ENCODE measurements at places on chromosomes 7 and 10.
A peak's percentile ranks its signal among the peaks of the same experiment; 100 is the strongest.

GRCh38 chr7:137975768-137976167 is 26.1 kb downstream of the CREB3L2 start:
- DNase-seq: no peak

GRCh38 chr10:13892871-13893270 is 306.1 kb downstream of the PRPF18 start:
- no peak for DNase-seq

- DNase-seq: peak; percentile 32
These were observed 188.4 kb downstream of the PPP1R17 start for GRCh38 chr7:31875424-31875823.

- DNase-seq: no peak
These were observed 56.4 kb downstream of the NEUROD6 start for GRCh38 chr7:31284106-31284505.

DNA sequence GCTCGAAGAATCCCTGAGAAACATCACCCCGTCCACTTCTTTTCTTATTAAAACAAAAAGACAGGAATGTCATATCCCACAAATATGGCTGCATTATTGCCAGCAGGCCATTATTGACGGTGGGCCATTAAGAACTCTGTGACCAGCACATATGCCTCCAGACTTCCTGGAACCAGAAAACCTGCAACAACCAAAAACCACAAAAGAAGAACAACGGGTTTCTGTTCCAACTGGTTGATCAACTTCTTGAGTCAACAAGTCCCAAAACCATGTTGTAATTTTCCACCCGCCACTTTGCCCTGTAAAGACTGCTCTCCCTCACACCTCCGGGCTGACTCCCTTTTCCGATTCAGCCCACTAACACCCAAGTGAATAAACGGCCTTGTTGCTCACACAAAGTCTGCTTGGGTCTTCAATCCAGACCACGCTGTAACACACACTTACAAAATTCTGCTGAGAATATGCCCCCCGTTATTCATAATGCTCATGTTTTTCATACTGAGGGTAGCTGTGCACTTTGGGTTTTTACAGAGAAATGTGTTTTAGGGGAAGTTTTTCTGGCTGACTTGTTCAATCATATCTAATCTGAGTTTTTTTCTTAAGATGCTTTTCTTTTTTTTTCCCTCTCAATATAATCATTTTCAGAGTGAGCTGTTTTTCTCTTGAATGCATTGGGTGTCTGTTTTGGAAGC is 20.7 kb downstream of the ZNF107 start:
- no peak for DNase-seq

DNA sequence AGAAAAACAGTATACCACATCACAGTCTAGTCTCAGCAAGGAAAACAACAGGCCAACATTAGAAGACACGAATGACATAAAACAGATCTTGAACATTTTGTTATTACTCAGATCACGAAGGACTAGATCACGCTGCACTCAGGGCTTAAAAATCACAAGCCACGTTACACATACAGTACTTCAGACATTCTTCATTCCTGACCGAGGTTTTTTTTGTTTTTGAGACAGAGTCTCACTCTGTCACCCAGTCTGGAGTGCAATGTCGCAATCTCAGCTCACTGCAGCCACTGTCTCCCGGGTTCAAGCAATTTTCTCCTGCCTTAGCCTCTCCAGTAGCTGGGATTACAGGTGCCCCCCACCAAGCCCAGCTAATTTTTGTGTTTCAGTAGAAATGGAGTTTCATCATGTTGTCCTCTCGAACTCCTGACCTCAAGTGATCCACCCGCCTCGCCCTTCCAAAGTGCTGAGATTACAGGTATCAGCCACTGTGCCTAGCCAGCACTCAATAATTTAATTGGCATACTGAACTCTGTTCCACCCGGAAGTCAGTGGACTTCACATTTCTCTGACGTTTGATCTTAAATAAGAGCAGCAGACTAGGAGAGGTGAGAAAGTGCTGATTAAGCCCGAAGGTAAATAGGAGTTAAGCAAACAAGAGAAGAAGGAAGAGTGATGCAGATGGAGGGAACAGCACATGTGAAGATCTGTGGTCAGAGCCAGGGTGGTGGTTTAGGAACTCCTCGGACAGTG is 3.5 kb downstream of the AIMP2 start:
- no peak for DNase-seq

DNA sequence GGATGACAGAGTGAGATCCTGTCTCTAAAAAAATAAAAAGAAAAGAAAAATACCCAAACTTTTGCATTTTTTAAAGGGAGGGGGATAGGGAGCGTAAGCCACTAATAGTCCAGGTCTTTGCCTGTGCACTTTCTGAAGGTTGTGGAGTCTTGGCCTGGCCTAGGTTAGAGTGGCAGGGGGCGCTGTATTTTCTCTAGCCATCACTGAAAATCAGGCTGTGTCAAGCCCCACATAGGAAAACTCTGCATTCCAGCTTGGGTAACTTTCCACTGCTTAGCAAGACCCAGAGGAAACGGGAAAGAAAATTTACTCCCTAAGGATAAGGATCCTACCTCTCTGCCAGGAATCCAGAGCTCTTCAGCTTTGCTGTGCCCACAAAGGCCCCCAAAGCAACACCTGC is 10.5 kb upstream of the PAX4 start:
- DNase-seq: no peak

DNA sequence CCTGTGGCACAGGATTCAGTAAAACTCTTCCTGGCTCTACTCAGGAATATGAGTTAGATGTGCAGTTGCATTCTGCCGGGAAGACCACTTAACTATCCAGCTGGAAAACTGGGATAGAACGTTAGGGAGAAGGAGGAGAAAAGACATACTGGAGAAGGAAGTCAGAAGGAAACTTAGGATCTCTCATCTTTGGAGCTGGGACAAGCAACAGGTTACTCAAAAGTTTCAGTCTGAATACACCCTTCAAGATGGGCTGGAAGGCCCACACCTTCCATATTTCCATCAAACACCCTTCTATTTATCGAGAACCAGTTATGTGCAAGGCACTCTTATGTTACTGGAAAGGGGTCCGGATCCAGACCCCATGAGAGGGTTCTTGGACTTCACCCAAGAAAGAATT is 440.4 kb upstream of the NRP1 start:
- DNase-seq: no peak

DNA sequence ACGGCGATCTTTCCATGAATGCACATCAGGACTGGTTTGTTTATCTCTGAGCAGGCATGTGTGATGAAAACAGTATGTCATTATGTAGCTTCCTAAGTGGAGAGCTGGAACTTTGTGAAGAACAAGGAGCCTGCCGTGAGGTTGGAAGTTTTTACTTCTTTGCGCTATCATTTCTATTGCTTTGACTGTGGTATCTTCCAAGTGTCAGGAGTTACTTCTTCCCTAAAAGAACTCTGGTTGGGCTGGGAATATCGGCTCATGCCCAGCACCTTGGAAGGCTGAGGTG is 167.4 kb upstream of the AHR start:
- peak; percentile 19 for DNase-seq

- no peak for DNase-seq
These were observed 37.2 kb downstream of the CLEC2L start for GRCh38 chr7:139560678-139561077.

DNA sequence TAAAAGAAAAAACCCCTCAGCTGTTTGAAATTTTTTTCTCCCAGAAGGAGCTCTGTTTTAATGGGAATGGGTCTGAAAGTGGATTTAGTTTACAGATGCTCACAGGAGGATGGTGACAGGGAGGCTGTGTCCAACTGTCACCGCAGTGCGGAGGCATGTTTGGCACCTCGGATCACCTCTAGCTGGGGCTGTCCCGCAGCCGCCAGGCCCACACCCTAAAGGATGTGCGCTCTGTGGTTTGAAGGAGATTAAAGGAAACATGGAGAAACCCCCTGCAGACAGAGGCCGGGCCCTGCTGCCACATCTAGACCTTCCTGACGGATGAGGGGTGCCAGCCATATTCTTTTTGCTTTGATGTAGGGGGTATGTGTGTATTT is 160.6 kb downstream of the DNAJB6 start:
- DNase-seq: no peak

- DNase-seq: no peak
These were observed 616.1 kb downstream of the PARD3 start for GRCh38 chr10:34198953-34199352.

Measured in A549 (cell line).